ENCODE measurements at places on chromosomes 16 and 17. TPM values are rescaled to one million over a fixed set of nuclear protein-coding genes. Genes with fewer than 3 reads are reported as not detected.

GRCh38 chr17:49210158-49211029 is at the start of the genes ABI3 and GNGT2:
Gene ABI3, plus strand, starts transcription at chr17:49210707. Its CDS starts 18 bp downstream, at chr17:49210725.
Gene GNGT2, minus strand, starts transcription at chr17:49210574. Its CDS starts 3,152 bp downstream, at chr17:49207422.
- peak; percentile 67 for ATAC-seq

- peak; percentile 65 for ATAC-seq
These were observed 12.8 kb downstream of the SMIM5 start for GRCh38 chr17:75645889-75646637.

MC1R gene
- total RNA-seq = 7.3 TPM

CEP112 gene
- total RNA-seq = 30.7 TPM

CD2BP2 gene
- 68.1 TPM for total RNA-seq

- ATAC-seq = no peak
These were observed 577.0 kb downstream of the CDH11 start for GRCh38 chr16:64544859-64545258.

All from gastroesophageal sphincter (tissue), 4 donors.